Inflammatory macrophage treated with lipopolysaccharide for 4 hours (primary cell): ENCODE measurements at places on chromosomes 2 and 18.

GRCh38 chr2:237222601-237223041 lies 136.9 kb downstream of the COPS8 start:
- DNase-seq: no peak

DNA sequence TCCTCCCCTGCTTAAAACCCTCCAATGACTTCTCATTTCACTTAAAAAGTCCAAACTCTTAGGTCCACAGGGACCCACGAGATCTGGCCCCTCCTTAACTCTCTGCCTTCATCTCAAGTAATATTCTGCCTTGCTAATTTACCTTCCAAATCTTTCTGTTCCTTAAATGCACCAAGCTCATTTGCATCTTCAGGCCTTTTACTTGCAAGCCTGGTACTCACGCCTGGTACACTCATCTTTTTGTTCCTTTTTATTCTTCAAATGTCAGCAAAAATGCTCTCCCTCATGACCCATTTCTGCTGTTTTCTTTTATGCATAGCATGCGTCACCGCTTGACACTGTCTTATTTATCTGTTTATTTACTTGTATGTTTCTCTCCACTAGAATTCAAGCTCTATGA lies 2.7 kb upstream of the WIPF1 start:
- peak; percentile 94 for DNase-seq

- DNase-seq: no peak
These were observed 55.2 kb upstream of the SEMA4C start for GRCh38 chr2:96924775-96925747.

- no peak for DNase-seq
These were observed 229.7 kb upstream of the AGAP1 start for GRCh38 chr2:235264121-235264493.
